ENCODE measurements at places on chromosomes 5 and 9.

DNA sequence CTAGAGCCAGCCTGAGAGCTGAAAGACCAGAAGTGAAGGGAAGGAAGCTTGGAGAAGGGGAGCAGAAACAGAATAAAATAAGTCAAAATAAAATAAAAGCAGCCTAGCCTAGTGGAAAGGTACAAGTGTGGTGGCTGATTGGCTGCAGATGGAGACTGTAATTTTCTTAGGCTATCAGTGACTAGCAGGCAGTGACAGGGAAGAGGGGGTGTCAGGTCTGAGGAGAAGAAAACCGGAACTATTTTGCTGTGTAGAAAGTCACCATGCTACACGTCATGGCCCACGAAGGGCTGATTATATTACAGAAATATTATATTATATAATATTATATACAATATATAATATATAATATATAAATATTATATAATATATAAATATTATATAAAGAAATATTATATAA, 98.1 kb upstream of the TAF11L2 start:
- DNase-seq = no peak

GRCh38 chr5:45737153-45737552, 41.0 kb upstream of the HCN1 start:
- DNase-seq = no peak

DNA sequence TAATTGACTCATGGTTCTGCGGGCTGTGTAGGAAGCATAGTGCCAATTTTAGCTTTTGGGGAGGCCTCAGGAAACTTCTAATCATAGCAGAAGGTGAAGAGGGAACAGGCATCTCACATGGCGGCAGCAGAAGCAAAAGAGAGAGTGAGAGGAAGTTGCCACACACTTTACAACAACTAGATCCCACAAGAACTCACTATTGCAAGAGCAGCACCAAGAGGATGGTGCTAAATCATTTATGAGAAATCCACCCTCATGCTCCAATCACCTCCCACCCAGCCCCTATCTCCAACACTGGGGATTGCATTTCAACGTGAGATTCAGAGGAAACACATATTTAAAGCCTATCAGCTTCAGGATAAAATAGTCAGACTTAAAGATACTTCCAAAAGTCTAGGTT, 36.1 kb upstream of the LPAR1 start:
- no peak for DNase-seq

GRCh38 chr9:14813336-14814248, 91.1 kb upstream of the CER1 start:
- DNase-seq = no peak

DNA sequence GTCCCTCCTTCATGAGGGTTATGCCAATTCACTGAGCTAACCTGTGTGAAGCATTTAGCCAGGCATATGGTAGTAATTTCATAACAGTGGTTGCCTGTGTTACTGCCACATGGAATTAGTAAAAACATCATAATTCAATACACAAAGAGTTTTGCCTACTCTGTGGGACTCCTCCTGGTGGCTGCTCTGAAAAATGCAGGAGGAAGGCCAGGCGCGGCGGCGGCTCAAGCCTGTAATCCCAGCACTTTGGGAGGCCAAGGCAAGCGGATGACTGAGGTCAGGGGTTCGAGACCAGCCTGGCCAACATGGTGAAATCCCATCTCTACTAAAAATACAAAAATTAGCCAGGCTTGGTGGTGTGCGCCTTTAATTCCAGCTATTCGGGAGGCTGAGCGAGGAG, 547.3 kb downstream of the CDK5RAP2 start:
- no peak for DNase-seq

DNA sequence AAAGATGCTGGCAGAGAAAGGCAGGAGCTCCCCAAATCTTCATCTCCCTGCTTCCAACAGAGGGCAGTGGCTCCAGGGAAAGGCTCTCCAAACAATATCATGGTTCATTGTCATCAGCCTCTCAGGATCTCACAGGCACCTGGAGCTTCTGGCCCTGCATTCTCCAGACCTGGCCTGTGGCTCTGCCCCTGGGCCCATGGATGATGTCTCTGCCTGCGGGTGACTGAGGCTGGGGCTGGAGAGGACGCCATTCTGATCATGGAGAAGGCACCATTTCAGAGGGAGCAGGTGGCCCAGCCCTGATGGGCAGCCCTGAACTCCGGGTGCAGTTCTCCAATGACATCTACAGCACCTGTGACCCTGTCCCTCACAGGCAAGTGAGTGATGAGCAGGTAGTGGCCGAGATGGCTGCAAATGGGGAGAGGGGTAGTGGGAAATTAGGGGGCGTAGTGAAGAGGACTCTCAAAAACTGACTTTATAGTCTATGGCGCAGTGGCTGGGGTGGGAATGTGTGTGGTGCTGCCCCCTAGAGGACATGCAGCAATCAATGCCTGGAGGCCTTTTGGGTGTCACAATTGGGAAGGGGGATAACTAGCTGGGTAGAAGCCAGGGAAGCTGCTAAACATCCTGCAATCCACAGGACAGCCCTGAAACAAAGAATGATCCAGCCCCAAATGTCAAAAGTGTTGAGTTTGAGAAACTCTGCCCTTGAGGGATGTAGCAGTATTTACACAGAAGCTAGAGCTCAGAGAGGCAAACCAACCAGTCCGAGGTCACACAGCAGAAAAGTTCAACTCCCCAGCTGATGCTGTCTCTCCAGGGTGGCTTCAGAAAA, 3.2 kb downstream of the SH3PXD2B start:
- no peak for DNase-seq

GRCh38 chr9:21096901-21097255, 19.1 kb upstream of the IFNB1 start:
- no peak for DNase-seq

DNA sequence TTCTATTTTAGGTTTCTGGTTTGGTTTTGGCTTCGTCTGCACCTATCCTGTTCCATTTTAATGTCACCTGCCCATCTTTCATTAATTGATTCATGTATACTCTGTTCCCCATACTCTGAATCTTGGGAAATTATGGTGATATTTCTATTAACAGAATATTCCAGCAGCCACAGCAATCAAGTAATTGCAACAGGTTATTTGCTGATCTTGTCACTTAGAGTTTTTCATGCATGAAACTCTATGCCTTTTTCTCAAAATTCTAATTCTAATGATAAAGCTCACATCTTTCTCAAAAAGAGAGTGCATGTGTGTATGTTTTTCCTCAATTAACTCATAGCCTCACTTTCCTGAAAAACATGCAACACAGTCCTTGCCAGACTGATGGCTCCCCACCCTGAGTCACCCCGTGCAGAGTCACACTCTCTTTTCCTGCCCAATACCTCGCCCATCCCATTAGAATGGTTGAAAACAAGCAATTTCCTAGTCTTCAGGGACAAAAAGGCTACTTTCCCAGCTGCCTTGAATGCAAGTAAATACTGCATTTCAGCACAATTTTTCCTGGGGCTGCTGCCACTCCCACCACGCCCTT, 15.6 kb downstream of the GFRA3 start:
- DNase-seq = no peak

- no peak for DNase-seq
These were observed 30.6 kb downstream of the ITGA1 start for GRCh38 chr5:52818360-52818759.

- DNase-seq = no peak
These were observed 17.8 kb downstream of the DNAH5 start for GRCh38 chr5:13926731-13927130.

DNA sequence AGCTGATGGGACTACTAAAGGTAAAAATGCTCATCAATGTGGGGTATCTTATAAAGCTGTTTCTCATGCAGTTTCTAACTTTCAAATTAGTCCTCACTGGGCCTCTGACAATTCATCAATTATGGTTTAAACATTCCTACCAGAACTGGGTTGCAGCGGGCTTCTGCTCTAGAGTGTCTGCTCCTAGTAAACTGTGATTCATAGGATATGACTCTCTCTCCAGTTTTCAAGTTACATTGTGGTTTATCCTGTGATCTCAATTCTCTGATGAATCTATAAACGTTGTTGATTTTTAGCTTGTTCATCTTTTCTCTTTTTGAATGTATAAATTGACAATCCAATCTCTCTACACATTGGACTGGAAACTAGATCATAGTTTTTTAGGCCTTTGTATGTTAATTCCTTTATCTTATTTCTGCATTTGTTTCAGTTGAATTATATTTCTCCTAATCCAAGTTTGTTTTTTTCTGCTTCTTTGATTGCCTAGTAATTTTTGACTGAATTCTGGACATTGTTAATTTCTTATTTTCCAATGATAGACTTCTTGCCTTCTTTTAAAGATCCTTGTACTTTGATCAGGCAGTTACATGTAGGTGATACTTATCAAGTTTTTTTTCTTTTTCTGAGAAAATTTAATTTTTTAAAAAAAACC, 822.6 kb downstream of the TLE1 start:
- DNase-seq = no peak

GRCh38 chr9:101513351-101513750, 20.3 kb upstream of the RNF20 start:
- DNase-seq = no peak

- no peak for DNase-seq
These were observed 101.9 kb upstream of the EFNA5 start for GRCh38 chr5:107772418-107773310.

DNA sequence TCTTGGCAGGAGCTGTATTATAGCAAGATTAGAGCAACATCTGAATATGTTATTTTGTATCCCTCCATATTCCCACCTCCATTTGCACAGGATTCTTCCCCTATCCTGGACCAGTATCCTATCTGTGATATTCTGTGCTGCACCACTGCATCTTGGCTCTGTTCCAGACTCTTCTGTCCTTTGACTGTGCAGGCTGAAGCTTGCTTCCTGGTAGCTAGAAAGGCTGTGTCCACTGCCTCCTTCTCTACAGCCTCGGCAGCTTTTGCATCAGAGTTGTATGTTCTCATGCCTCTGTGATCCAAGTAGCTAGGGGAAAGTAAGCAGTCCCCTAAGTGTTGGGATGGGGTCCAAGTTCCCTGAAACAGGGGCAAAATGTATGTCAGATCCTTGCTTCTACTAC, 104.1 kb downstream of the GAS1 start:
- DNase-seq = no peak

- no peak for DNase-seq
These were observed 21.7 kb upstream of the OLFM1 start for GRCh38 chr9:135065804-135066203.

DNA sequence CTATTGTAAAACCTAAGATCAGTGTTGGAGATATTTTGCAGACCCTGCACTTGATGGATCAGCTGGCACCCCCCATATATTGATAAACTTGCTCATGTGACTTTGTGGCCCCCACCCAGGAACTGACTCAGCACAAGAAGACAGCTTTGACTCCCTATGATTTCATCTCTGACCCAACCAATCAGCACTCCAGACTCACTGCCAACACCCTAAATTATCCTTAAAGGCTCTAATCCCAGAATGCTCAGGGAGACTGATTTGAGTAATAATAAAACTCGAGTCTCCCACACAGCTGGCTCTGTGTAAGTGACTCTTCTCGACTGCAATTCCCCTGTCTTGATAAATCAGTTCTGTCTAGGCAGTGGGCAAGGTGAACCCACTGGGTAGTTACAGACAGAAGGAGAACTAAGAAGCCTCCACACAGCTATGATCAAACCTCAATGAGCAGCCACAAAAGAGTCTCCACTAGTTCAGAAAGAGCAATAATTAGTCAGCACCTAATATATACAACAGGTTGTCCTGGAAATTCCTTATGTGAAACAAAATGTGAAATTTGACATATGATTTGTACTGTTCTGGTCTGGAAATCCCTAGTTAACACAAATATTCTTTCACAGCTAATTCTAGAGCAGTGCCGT, 52.2 kb downstream of the ACTL7B start:
- DNase-seq = no peak

- no peak for DNase-seq
These were observed 13.5 kb upstream of the AHRR start for GRCh38 chr5:307794-308579.

GRCh38 chr9:128265348-128265847, 10.4 kb downstream of the GOLGA2 start:
- DNase-seq = no peak

DNA sequence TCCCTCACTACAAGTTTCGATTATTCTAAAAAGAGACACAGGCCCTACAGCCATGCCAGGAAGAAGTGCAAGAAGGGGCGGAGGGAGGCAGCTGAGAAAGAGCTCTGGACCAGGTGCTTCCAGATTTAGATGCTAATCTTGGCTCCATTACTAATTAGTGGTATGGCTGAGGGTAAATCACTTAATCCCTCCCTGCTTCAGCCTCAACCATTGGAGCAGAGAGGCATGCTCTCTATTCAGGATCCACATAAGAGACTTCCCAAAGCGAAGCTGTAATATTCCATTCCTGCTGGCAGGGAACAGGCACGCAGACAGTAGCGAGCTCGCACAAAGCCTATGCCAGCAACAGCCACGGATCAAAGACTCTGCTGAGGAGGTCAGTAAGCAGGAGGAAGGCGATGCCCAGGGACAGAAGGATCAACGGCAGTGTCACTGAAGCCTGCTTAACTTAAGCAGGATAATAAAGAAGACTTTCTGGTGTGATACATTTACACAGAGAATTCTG, 24.2 kb downstream of the LIFR start:
- DNase-seq = no peak

DNA sequence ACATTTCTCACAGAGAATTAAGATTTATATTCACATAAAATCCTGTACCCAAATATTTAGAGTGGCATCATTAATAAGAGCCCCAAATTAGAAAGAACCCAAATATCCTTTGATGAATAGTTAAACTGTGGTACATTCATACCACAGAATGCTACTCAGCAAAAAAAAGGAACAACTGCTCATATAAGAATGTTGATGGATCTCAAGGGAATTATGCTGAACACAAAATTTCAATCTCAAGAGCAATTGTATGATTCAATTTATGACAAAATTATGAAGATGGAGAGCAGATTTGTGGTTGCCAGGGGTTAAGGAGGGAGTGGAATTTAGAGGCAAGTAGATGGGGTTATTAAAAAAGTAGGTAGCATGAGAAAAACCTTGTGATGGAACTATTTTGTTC, 4.5 kb upstream of the PAIP1 start:
- no peak for DNase-seq

- no peak for DNase-seq
These were observed 27.3 kb downstream of the SHB start for GRCh38 chr9:38041564-38042243.

DNA sequence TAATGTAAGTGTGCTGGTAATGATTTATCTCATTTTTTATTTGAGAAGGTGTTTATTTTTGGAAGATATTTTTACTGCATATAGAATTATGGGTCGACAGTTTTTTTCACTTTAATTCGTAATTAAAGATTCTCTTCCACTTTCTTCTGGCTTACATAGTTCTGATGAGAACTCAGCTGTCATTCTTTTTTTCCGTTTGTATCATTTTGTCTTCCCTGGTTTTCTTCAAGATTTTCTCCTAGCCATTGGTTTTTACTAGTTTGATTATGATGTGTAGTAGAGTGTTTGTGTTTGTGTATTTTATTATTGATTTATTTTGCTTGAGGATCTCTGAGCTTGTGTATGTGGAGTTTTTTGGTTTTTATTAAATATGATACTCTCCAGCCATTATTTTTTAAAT, 21.7 kb downstream of the SLF1 start:
- DNase-seq = no peak

GRCh38 chr9:68551191-68551590, 10.5 kb upstream of the TMEM252 start:
- DNase-seq = no peak

All from cortex of kidney (tissue), 1 donor.